Hematopoietic multipotent progenitor cell (in vitro differentiated cells): ENCODE measurements at places on chromosomes 1 and 21.

DNA sequence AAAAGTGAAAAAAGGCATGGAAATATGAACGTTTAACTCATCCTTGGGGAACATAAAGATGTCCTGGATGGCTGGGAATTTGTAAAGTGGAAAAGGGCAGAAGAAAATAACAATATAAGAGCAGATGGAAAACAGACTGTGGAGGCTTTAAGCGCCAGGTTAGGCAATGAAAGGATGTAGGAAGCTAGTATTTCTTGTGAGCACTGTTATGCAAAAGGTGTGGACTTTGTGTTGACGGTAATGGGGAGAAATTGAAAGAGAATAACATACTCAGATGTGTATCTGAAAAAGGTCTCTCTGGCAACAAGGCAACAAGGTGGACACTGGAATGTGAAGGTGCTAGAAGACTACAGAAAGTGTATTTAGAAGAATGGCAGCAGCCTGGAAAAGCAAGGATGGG, 411.8 kb downstream of the PLPP3 start:
- no peak for DNase-seq

- DNase-seq: no peak
These were observed 81.8 kb downstream of the RGS7 start for GRCh38 chr1:241275226-241275625.

- DNase-seq: no peak
These were observed 47.1 kb upstream of the INSL5 start for GRCh38 chr1:66848193-66848592.

DNA sequence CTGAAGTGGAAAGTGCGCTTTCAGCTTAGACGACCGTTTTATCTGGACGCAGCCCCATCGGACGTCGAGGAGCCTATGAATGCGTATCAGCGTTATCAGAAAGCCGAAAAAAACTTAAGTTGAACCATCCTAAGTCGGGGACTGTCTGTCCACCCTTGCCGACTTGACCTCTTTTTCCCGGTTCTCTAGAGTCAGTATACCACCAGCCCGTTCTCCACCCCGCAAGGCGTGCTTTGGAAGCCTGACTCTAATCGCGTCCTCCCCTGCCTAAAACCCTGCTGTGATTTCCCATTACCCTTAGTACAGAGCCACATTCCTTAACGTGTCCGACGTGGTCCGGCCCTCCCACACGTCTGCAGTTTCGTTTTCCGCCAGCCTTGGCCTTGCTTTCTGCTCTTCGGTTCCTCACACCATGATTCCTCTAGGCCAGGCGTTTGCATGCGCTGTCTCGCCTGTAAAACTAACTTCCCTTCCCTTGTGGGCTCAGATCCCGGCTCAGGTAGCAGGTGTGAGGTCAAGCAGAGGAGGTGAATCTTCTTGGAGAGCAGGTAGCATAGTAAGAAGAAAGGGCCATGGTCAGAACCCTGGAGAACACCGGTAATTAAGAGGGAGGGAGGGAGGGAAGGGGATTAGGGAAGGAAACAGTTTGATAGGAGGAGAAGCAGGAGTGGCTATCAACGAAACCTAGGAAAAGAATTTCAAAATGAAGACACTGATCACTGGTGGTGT, 865 bp downstream of the ADPRS start:
- DNase-seq: no peak
